ENCODE measurements at places on chromosomes 11 and 22. TPM values are rescaled to one million over a fixed set of nuclear protein-coding genes. Genes with fewer than 3 reads are reported as not detected.

Gene MAJIN
- polyA plus RNA-seq, result not detected

GRCh38 chr22:42621505-42622002 lies 6.9 kb upstream of the POLDIP3 start:
- peaks cover 28% of the 10 kb centered on the region for H3K4me1 ChIP-seq
- no peaks in the 10 kb centered on the region for H3K27me3 ChIP-seq
- no peak overlapping the region for H3K4me3 ChIP-seq
- H3K36me3 ChIP-seq, result peaks cover 21% of the 10 kb centered on the region
- peak overlapping the region; percentile 74 for H3K27ac ChIP-seq

Gene MRGPRX3
- not detected for polyA plus RNA-seq

GRCh38 chr11:9646324-9646723 lies 17.6 kb upstream of the SWAP70 start:
- no peak overlapping the region for H3K4me3 ChIP-seq
- no peaks in the 10 kb centered on the region for H3K27me3 ChIP-seq
- H3K27ac ChIP-seq, result no peak overlapping the region
- no peaks in the 10 kb centered on the region for H3K36me3 ChIP-seq
- no peak for DNase-seq
- no peaks in the 10 kb centered on the region for H3K4me1 ChIP-seq

Gene SNX32
- polyA plus RNA-seq, result 0.98 TPM

- no peaks in the 10 kb centered on the region for H3K27me3 ChIP-seq
- H3K36me3 ChIP-seq, result no peaks in the 10 kb centered on the region
- no peaks in the 10 kb centered on the region for H3K4me1 ChIP-seq
- H3K27ac ChIP-seq, result no peak overlapping the region
Observed at GRCh38 chr11:101563166-101563565, 20.6 kb downstream of the TRPC6 start.
